Esophagus squamous epithelium (tissue), 5 donors: ENCODE measurements at places on chromosomes 16 and 17. TPM values are rescaled to one million over a fixed set of nuclear protein-coding genes. Genes with fewer than 3 reads are reported as not detected.

FBXW10 gene
- total RNA-seq, result 0.09 TPM

KRT31 gene
- 1.5 TPM for total RNA-seq

NSMCE1 gene
- 34.3 TPM for total RNA-seq

- peak overlapping the region; percentile 25 for H3K27ac ChIP-seq
- peaks cover 5% of the 10 kb centered on the region for H3K4me1 ChIP-seq
- H3K27me3 ChIP-seq, result no peaks in the 10 kb centered on the region
These were observed 6.6 kb downstream of the PHB1 start for GRCh38 chr17:49407981-49408501.

DNA sequence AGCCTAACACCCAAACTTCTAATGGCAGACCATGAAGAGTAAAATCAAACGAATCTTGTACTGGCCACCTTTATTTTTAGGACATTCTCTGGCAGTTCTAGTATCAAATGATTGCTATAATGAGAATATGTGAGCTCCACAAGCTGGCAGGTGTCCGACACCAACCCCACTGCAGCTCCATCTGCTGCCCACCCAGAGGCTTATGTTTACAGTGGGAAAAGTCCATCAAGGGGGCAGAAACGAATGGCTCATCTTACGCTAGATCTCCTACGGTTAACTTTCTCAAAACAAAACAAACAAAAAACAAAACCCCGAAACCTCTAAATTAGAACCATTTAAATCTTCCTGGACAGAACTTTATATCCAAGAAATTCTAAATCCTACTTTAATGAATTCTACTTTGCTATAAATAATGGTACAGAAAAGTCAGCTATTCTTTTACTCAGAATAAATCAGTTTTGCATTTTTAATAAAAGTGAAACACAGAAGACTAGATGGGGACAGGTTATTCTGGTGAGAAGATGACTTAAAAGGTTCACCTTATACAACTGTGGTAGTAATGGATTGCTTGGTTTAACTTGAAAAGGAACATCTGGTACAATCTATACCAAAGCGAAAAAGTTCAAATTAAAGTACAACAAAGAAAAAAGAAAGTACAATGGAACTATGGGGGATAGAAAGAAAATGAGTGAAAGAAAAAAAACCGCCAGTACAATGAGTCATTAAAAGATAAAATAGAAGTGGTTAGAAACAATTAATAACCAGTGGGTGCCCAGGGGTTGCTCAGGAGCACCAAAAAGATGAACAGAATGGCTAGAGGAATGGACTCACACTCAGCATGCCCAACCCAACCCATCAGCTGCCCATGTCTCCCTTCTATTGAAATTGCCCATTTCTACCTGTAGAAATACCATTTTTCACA lies 40.2 kb downstream of the GRB2 start:
- no peak overlapping the region for H3K4me3 ChIP-seq
- no peak overlapping the region for H3K27ac ChIP-seq
- peaks cover 34% of the 10 kb centered on the region for H3K4me1 ChIP-seq
- no peaks in the 10 kb centered on the region for H3K36me3 ChIP-seq

DNA sequence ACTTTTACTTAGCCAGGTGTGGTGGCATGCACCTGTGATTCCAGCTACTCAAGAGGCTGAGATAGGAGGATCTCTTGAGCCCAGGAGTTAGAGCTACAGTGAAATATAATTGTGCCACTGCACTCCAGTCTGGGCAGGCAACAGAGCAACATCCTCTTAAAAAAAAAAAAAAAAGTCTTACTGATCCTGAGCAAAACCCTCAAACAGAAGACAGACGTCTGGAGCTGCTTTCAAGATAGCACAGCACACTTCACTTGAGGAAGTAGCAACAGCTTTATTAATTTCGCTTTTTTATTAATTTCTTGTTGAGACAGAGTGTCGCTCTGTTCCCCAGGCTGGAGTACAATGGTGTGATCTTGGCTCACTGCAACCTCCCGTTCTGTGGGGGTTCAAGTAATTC lies 10.2 kb upstream of the GGA2 start:
- H3K27ac ChIP-seq, result no peak overlapping the region
- no peaks in the 10 kb centered on the region for H3K36me3 ChIP-seq
- H3K4me1 ChIP-seq, result no peaks in the 10 kb centered on the region
- no peak overlapping the region for H3K4me3 ChIP-seq
- no peaks in the 10 kb centered on the region for H3K27me3 ChIP-seq

DNA sequence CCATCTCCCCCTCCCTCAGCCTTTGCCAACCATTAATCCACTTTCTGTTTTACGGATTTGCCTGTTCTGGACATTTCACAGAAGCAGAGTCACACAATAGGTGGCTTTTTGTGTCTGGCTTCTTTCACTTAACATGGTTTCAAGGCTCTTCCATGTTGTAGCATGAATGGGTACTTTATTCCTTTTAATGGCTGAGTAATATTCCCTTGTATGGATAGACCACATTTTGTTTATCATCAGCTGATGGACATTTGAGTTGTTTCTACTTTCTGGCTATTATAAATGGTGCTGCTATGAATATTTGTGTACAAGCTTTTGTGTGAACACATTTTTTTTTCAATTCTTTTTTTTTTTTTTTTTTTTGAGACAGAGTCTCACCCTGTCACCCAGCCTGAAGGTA lies 175.6 kb upstream of the RPH3AL start:
- no peak overlapping the region for H3K27ac ChIP-seq
- no peaks in the 10 kb centered on the region for H3K27me3 ChIP-seq
- no peak overlapping the region for H3K4me3 ChIP-seq
- no peak for DNase-seq
- peaks cover 9% of the 10 kb centered on the region for H3K36me3 ChIP-seq

- H3K4me1 ChIP-seq, result no peaks in the 10 kb centered on the region
- no peaks in the 10 kb centered on the region for H3K36me3 ChIP-seq
- DNase-seq, result no peak
- H3K4me3 ChIP-seq, result no peak overlapping the region
- no peak overlapping the region for H3K27ac ChIP-seq
These were observed 47.4 kb downstream of the RBFOX3 start for GRCh38 chr17:79563237-79564013.

- no peak for DNase-seq
- H3K4me3 ChIP-seq, result no peak overlapping the region
- H3K27me3 ChIP-seq, result no peaks in the 10 kb centered on the region
- H3K36me3 ChIP-seq, result no peaks in the 10 kb centered on the region
- no peak overlapping the region for H3K27ac ChIP-seq
These were observed 322.8 kb upstream of the ASIC2 start for GRCh38 chr17:33615861-33616260.
